ENCODE measurements at places on chromosomes 5 and 9.

GRCh38 chr5:14156650-14157492 lies 13.7 kb downstream of the TRIO start:
- no peak for DNase-seq

DNA sequence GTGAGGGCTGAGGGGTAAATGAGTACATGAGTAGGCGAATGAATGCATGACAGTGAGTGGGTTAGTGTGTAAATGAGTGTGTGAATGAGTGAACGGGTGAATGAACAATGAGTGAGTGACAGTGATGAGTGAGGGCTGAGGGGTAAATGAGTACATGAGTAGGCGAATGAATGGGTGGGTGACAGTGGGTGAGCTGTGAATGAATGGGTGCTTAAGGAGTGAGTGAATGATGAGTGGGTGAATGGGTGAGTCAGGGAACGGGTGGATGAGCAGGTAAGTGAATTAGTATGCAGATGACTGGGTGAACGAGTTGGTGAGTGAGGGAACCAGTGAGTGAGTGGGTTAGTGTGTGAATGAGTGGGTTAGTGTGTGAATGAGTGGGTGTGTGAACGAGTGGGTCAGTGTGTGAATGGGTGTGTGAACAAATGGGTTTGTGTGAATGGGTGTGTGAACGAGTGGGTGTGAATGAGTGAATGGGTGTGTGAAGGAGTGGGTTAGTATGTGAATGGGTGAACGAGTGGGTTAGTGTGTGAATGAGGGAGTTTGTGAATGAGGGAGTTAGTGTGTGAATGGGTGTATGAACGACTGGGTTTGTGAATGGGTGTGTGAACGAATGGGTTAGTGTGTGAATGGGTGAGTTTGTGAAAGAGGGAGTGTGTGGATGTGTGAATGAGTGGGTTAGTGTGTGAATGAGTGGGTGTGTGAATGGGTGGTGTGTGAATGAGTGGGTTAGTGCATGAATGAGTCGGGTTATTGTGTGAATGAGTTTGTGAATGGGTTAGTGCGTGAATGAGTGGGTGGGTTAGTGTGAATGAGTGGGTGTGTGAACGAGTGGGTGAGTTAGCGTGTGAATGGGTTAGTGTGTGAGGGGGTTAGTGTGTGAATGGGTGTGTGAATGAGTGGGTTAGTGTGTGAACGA lies 32.9 kb downstream of the NKD2 start:
- DNase-seq = no peak

DNA sequence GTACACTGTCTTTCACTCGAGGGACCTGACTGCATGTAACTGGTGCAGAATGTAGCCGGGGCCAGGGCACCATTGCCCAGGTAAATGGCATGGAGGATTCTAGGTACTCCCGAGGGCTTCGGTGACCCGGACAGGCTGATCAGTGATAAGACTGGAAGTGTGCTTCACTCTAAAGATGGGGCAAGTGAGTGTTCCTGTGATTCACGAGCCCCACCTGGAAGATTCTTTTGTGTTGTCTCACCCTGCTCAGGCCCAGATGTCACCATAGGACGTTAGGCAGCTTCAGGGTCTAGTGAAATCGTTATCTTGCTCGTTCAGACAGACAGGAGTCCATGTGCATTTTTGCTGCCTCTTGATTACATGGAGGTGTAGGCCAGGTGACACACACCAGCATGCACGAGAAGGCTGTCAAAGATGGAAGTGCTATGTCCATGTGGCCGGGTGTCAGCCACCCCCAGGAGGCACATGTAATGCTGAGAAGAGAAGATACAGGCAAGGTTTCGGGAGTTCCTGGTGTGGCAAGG lies 73.9 kb downstream of the WNK2 start:
- no peak for DNase-seq

- DNase-seq = no peak
Measured at GRCh38 chr5:88659529-88660263, 223.3 kb downstream of the MEF2C start.

- DNase-seq = peak; percentile 9
Measured at GRCh38 chr5:176810081-176810597, at the start of gene UNC5A. TSS of gene UNC5A (plus strand) at chr5:176810559. CDS start at chr5:176810751, 192 bp downstream.

DNA sequence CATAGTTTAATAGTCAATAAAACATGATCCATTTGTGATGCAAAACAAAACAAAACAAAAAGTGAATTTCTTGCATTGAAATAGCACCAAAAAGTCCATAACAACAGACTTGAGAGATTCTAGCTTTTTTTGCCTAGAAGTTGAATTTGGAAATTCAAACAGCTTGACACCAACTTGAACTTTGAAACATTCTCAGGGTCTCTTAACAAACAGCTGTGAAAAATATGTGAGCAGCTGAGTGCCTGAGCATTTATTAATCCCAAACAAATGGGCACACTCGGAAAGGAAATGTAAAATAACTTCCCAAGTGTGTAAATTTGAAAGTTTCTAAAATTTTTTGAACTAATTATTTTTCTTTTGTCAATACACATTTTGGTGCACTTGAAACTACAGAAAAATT lies 56.0 kb upstream of the HMHB1 start:
- no peak for DNase-seq

- no peak for DNase-seq
Measured at GRCh38 chr9:27532046-27532445, 2.4 kb upstream of the MOB3B start.

- no peak for DNase-seq
Measured at GRCh38 chr5:68822796-68823195, 271.0 kb upstream of the SLC30A5 start.

DNA sequence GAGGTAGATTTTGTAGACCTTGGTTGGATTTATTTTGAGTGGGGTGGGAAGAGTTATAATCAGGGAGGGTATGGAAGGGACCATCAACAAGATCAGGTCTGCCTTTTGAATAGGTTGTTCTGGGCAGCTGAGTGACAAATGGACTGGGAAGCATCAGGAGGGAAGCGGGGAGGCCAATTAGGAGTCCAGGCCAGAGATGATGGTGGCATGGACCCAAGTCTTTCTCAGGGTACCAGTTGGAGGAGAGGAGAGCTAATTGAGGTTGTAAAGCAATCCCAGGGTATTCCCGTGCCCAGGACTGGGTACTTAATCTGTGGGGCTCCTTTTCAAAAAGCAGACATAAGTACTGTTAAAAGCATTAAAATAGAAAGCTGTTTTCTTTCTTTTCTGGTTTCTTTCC lies 88.9 kb downstream of the ARHGAP26 start:
- DNase-seq = no peak

GRCh38 chr5:122267185-122267584 lies 44.9 kb upstream of the SNCAIP start:
- DNase-seq = no peak

DNA sequence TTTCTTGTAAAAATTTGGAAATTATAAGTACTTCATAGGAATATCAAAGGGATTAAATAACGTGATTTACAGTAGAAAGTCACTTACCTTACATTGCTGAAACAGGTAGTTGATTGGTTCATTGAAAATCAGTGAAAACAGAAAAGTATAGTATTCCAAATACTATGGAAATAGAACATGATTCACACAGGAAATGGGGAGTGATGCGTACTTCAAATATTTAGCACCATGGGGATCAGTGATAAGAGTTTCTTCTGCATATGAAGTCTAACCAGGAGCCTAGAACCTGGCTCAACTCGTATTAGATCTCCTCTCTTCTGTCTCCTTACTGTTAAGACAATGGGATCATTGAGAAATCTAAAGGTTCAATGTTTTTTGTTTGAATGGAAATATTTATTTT lies 133.3 kb downstream of the FAM174A start:
- DNase-seq = no peak

- no peak for DNase-seq
Measured at GRCh38 chr5:56729488-56729887, 85.9 kb upstream of the MAP3K1 start.

GRCh38 chr9:98369471-98369870 lies 114.0 kb upstream of the TBC1D2 start:
- DNase-seq = no peak

GRCh38 chr5:62093411-62093810 lies 212.6 kb upstream of the KIF2A start:
- DNase-seq = no peak

GRCh38 chr5:7717691-7718090 lies 133.2 kb downstream of the CFAP90 start:
- no peak for DNase-seq

DNA sequence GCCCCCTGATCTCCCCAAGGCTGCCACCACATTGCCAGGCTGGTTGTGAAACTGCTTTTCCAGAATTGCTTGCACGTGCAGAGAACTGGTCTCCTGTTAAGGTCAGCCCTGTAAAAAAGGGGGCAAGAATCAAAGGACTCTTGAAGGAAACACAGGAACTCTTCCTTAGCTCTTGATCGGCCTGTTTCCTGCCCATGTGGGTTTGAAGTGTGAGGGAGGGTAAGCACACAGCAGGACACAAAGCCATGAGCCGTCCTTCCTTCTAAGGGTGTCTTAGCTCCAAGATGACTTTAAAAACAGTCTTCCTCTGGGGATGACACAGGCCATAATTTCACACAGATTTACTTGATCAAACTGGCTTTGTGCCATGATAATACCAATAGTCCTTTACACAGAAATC lies 36.1 kb downstream of the TEK start:
- no peak for DNase-seq

GRCh38 chr5:135375040-135375793 lies 23.8 kb downstream of the MACROH2A1 start:
- no peak for DNase-seq

DNA sequence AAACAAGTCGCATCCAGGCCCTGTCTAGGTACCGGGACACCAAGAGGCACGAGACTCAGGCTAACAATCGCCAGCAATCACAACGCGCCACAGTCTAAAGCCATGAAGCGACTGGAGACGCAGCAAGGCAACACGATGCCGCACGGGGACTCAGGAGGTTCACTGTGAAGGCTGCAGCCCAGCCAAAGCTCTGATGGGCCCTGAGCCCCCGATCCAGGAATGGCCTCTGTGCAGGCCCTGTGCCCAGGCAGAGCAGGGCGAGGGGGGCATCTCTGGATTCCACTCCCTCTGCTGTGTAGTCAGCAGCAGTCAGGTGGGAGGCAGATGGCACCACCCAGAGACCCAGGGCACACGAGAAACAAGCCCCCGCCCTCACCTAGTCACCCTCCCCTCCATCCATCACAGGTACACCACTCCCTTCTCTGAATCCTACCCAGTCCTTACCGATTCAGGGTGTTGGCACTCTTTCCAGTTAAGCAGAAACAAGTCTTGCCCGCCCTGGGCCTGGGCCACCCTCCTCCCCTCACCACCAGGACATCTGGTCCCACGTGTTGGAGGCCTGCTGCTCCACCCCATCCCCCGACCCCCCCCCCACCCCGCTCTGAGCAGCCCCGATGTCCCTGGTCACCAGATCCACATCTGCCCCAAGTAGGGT lies 1.1 kb downstream of the RALGDS start:
- no peak for DNase-seq

- DNase-seq = no peak
Measured at GRCh38 chr5:61053937-61054336, 108.3 kb downstream of the SMIM15 start.

DNA sequence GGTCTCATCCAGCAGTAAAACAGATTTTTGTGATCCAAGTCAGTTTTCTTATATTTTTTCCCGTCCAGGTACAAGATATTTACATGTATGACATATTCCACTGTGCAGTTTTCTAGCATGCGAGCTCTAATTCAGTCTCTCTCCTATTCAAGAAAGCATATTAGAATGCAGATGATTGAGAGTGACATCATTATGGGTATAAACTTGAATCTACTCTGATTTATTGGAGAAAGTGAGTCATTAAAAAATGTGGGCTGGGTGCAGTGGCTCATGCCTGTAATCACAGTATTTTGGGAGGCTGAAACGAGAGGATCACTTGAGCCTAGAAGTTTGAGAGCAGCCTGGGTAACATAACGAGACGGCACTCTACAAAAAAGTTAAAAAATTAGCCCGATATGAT lies 6.2 kb downstream of the FER start:
- DNase-seq = no peak

DNA sequence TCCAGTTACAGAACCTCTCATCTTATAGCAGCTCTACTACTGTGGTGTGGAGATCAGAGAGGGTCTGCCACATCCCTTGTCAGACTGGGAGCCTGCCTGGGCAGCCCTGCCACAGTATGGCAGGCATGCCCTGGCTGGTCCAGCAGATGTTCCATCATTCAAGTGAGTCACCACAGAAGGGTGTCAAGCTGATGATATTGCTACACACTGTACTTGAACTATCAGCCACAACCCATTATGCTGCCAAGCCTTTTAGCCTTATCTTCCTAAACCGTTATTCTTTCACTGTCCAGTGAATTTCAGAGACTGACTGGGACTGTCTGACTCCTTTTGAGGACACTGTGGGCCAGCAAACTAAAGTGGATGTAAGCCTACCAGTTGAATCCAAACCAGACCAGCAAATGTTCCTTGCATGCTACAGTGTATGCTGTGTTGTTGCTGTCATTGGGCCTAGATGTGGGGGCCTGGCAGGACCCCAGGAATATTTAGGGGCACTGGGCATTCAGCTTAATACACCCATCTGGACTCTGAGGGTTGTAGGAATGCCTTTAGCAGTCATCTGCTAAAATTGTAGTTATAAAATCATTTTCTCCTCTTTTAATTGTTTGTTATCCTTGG lies 202.6 kb downstream of the NR3C1 start:
- DNase-seq = no peak

GRCh38 chr9:111034170-111034897 lies 3.9 kb downstream of the LPAR1 start:
- no peak for DNase-seq

DNA sequence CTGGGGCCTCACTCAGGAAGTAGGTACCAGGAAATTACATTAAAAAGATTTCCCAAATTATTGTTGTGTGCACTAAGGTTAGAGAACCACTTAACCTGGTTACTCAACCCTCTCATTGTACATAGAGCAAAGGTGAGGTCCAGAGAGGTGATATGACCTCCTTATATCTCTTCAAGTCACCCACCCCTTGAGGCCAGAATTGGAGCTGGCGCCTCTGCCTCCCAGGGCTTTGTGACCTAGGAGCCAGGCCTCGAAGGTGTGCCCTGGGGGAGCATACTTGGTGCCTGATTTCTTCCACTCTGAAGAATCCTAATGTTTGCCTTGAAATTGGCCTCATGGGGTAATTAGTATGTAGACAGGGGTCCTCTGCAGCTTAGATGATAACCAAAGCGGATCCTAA lies 95.1 kb upstream of the CTSL start:
- DNase-seq = no peak

DNA sequence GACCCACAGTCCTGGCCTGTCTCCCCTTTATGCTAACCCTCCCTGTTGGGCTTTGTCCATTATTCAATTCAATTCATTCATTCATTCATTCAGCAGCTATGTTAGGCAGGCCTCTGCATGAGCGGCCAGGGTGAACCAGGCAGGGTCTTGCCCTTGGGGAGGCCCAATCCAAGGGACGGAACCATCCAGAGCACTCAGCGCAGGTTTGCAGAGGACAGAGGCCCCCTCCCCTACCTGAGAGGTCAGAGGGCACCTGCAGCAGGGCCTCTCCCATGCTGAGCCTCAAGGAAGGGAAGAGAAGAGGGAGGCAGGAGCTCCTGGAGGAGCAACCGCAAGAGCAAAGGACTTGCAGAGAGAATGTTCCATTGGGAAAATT lies 61.4 kb downstream of the C9orf50 start:
- DNase-seq = no peak

DNA sequence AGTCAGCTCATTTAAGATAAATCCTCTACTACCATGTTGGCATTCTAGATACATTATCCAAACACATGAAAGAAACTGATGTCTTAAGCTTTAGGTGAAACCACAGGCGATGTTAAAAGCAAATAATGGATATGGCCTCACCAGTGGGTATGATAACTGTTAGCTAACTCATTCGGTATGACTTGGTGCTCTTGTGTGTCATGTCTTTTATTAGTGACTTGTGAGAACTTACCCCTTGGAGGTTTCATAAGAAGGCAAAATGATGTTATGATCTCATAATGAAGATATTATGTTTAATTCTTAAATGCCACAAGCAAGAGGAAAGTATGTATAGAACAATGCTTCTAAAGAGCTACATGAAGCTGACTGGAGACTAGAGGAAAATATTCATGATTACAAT lies 1227.0 kb downstream of the EFNA5 start:
- DNase-seq = no peak
